ENCODE measurements at places on chromosomes 4 and X.

DNA sequence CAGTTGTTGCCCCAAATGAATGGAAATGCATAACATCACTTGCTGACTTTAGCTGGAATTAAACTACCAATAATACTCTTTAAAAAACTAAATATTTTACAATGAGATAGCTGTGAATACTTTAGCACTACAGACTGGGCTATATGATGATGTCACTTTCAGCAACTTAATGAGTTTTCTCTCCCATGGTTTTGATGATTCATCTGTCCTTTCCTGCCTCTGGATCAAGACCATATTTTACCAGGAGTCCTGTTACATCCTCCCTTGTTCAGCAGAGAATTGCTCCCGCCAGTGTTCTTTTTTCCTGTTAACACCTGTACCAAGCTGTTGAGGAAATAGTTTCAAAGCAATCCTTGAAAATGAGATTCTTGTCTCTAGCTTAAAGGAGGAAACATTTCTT is 543.0 kb downstream of the SPRY1 start:
- DNase-seq, result no peak

GRCh38 chr4:145530662-145531061 is 49.0 kb downstream of the SMAD1 start:
- DNase-seq, result no peak

DNA sequence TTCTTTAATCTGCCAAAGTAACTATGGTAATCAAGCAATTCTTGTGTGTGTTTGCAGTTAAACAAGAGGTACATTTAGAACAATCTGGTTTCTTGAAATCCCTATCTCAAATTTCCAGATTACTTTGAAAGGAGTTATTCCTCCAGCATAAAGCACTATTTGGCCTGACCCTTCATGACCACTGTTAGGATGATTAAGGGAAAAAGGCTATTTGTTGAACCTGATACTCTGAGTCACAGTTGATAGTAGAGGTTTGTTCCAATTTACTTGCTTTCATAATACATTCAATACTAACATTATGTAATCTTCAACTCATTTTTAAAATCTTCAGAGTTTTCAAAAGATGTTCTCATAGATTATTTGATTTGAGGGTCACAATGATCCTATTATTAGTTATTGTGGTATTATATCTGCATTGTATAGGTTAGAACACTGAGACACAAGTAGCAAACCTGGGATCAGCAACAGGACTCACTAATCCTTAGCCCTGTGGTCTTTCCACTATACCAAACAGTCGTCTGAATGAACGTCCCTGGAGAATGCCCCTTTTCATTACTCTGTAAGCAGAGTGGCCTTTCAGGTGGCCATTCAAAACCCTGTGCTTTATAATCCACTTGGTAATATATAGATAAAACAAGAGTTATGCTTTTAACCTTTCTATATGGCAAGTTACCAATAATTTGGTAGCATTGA is 8.1 kb upstream of the NDST4 start:
- DNase-seq, result no peak

DNA sequence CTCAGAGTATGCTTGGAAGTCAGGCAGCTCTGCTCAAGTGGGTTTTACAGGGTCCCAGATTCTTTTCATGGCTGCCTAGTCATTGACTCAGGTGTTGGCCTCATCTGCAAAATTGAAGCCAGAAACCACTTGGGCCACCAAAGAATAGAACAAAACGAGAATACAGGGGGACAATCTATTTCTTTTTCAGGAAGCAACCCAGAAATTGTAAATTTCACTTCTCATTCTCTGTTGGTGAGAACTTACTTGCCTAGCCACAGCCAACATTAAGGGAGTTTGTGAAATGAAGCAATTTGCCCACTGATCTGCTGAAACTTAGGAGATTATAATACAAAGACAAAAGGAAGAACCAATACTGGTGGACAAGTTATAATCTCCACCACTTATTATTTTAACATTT is 8.6 kb upstream of the TKTL2 start:
- no peak for DNase-seq

- DNase-seq, result no peak
Observed at GRCh38 chr4:64682481-64682880, 273.2 kb upstream of the TECRL start.

DNA sequence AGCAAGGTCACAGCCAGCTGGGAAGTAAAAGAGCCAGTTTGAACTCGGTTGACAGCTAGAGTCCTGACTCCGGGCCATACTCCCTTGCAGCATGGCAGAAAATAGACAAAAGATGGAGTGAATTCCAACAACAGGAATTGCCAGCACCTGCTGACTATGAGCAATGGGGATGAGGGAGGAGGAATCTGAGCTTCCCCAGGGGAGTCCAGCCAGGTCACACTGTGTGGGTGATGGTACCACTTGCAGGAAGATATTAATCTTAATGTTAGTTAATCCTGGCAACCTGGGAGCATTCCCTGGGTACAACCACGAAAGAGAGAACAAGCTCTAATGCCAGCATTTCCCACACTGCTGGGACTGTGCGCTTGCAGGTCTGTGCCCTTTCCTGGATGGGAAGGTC is 48.1 kb upstream of the S100G start:
- no peak for DNase-seq

GRCh38 chr4:19927381-19927780 is 324.3 kb upstream of the SLIT2 start:
- no peak for DNase-seq

- no peak for DNase-seq
Observed at GRCh38 chr4:155780775-155781174, 22.0 kb downstream of the GUCY1B1 start.

DNA sequence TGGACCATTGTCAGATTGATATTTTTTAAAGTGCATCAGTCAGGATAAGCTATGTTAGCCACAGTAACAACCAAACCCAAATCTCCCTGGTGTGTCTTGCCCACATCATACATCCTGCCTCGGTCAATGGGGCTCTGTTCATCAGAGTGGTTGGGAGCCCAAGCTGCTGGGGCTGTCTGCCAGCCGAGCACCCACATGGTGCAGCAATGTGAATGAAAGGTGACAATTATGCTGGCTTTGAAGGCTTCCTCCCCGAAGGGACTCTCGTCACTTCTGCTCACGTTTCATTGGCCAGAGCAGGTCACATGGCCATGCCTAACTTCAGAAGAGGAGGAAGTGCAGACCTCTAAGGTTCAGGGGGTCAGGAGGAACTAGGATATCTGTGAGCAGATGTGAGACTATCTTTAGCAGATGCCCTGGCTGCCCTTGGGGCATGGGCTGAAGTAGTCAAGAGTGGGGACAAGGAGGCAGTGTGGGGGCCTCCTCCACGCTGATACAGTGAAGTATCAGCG is 1.3 kb upstream of the JAKMIP1 start:
- DNase-seq, result no peak

- no peak for DNase-seq
Observed at GRCh38 chr4:150782311-150782710, 200.4 kb downstream of the MAB21L2 start.

- no peak for DNase-seq
Observed at GRCh38 chr4:156052116-156052515, 98.5 kb upstream of the CTSO start.

DNA sequence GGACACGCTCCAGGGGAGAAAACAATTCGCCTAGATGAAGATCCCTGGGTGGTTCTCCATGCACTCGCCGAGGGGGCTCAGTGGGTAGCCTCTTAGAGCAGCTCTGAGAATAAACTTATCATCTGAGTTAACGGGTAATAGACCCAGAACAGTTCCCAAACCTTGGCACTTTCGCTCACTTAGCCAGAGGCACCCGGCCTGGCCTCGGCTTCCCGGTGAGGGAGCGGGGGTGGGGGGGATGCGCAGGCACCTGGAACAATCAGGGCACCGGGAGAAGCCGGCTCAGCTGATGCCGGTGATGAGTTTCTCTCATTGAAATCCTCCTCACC is 405 bp upstream of the ZAR1 start:
- DNase-seq, result no peak

- DNase-seq, result no peak
Observed at GRCh38 chr4:13875181-13875580, 247.7 kb upstream of the BOD1L1 start.

- DNase-seq, result no peak
Observed at GRCh38 chr4:4887426-4887825, 28.0 kb downstream of the MSX1 start.
